NCI-H748 treated with DMSO at 0.1 percent for 48 hours (cell line): ENCODE measurements at places on chromosomes 16 and 17.

- no peak for DNase-seq
These were observed 32.7 kb downstream of the BMERB1 start for GRCh38 chr16:15466886-15467781.

DNA sequence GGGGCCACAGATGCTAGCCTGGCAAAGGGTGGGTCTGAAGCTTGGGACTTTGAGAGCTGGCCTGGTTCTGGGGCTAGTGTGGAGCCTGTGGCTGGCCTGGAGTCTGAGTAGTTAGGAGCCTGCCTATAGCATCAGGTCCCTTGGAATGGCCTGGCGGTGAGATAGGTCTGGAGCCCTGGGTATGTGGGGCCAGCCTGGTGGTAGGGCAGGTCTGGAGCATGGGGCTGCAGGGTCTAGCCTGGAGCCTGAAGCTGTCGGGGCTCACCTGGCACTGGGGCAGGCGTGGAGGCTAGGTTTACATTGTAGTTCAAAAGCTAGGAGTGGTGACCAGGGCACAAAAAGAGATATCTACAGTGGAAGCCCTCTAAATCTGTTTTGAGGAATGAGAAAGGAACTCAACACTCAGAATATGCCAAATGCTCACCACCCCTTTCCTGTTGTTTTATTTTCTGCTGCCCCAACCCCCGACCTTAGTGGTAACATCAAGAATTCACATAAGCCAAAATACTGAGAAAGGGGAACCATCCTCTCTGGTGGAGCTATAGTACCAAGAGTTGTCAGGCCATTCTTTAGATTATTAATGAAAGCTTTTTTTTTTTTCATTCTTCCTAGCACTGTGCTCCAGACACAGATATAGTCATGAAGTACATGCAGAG lies 100.3 kb downstream of the TANC2 start:
- no peak for DNase-seq

DNA sequence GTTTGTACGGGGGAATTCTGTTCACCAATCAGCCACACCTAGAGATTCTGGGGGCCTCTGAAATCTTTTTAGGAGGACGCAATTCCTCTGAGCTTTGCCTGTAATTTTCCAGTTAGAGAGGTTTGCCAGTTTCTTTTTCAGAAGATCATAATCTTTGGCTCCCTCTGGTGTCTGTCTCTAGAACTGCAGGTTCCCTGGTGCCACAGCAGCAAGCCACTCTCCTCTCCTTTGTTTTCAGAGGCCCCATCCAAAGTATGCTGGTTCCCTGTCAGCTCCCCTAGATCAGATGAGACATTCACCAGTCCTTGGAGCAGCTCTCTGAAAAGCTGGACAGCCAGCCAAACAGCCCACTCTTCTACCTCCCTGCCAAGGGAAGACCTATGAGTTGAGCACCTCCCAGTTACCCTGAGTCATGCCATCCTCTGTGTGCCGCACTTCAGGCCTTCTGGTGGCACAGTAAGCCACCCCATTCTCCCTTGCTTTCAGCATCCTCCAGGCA lies 36.1 kb downstream of the RNF112 start:
- DNase-seq, result peak; percentile 69

DNA sequence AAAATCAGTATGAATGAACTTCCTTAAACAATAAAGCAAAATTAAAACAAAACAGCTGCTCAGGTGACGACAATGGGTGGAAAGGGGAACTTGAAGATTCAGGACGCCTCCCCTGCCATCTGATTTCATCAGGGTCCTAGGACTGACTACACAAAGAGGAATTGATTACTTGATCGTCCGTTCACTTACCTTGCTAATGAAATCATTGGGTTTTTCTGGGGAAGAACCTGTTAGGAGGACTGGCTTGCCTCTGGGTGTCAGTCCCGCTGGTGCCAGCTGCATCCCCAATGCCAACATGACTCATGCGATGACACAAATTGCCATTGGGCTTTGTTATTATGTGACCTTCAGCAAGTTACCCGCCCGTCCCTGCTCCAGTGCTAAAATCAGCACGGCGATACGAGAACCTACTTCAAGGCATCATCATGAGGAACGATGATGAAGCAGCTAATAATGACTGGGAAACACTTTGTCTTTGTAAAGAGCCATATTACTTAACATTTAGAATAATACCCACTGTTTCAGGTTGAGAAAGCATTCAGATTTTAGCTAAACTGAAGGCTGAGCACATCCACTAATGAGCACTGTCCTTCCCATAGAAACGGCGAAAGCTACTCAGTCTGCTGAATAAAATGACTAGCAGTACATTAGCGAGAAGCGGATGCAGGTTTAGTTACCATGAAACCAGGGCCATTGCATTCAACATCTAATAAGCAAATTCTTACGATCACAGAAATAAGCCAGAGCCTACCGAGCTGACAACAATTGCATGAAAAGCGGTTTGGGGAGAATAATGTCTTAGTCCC lies 139.4 kb downstream of the ZFHX3 start:
- DNase-seq, result no peak

DNA sequence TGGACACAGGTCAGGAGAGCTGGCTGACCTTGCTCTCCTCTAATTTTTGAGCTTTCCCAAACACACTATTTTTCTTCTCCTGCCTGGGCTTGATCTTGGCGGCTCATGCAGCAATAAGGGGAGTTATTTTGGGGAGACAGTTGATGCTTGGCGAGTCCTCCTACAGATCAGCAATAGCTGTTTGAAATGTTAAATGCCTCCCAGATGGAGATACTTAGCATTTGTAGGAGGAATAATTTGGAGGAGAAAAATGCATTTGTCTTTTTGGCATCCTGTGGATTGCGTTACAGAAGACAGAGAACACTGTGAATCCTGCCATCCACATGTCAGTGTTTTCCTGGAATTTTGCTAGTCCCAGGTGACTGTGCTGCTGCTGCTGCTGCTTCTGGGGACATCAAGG lies 328.0 kb upstream of the XYLT1 start:
- no peak for DNase-seq

GRCh38 chr17:59026176-59026939 lies 80.3 kb downstream of the TRIM37 start:
- no peak for DNase-seq

GRCh38 chr16:71353736-71354135 lies 4.8 kb upstream of the CALB2 start:
- DNase-seq, result no peak

- no peak for DNase-seq
These were observed 32.9 kb downstream of the KNOP1 start for GRCh38 chr16:19685176-19685575.

GRCh38 chr17:76671912-76672262 lies 28.3 kb upstream of the ST6GALNAC1 start:
- no peak for DNase-seq

GRCh38 chr17:68468334-68468733 lies 11.0 kb upstream of the WIPI1 start:
- DNase-seq, result no peak

- no peak for DNase-seq
These were observed 160.6 kb upstream of the RPL38 start for GRCh38 chr17:74042744-74043486.
